ENCODE measurements at places on chromosomes 11 and 22. TPM values are rescaled to one million over a fixed set of nuclear protein-coding genes. Genes with fewer than 3 reads are reported as not detected.

- H3K4me3 ChIP-seq: peak overlapping the region; percentile 0
- no peak for DNase-seq
- H3K27ac ChIP-seq: no peak overlapping the region
- H3K36me3 ChIP-seq: no peaks in the 10 kb centered on the region
Observed at GRCh38 chr22:23223569-23224317, 43.4 kb downstream of the BCR start.

DNA sequence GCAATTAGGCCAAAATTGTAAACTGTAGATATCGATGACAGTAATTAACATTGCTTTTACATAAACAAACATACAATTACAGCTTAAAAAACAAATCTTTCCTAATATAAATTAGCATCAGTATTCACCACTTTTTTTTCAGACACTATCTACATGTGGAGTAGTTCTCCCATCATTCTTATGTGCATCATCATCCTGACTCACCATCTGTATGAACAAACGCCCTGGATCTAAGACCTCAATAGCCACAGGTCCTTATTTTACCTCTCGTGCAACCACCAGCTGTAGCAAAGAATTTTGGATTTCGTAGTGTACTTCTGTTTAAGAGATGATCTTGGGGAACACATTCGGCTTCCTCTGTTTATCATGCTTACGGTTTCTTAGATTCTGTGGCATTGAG, 551.9 kb upstream of the KIRREL3 start:
- H3K36me3 ChIP-seq: no peaks in the 10 kb centered on the region
- DNase-seq: no peak
- no peak overlapping the region for H3K27ac ChIP-seq
- H3K4me1 ChIP-seq: peaks cover 21% of the 10 kb centered on the region
- H3K4me3 ChIP-seq: no peak overlapping the region
- peaks cover 6% of the 10 kb centered on the region for H3K27me3 ChIP-seq

- DNase-seq: peak; percentile 90
- H3K4me1 ChIP-seq: peaks cover 2% of the 10 kb centered on the region
- H3K27ac ChIP-seq: no peak overlapping the region
- H3K27me3 ChIP-seq: peaks cover 2% of the 10 kb centered on the region
- no peaks in the 10 kb centered on the region for H3K36me3 ChIP-seq
Observed at GRCh38 chr22:44697423-44698141, 4.4 kb upstream of the PRR5 start.

Gene NAGA
- 13.0 TPM for total RNA-seq

GRCh38 chr11:24267014-24267413, 229.8 kb upstream of the LUZP2 start:
- no peak overlapping the region for H3K27ac ChIP-seq
- DNase-seq: peak; percentile 26
- H3K4me3 ChIP-seq: no peak overlapping the region
- no peaks in the 10 kb centered on the region for H3K27me3 ChIP-seq
- no peaks in the 10 kb centered on the region for H3K36me3 ChIP-seq
- H3K4me1 ChIP-seq: peaks cover 1% of the 10 kb centered on the region

Gene CNTN5
- total RNA-seq: 1.6 TPM

DNA sequence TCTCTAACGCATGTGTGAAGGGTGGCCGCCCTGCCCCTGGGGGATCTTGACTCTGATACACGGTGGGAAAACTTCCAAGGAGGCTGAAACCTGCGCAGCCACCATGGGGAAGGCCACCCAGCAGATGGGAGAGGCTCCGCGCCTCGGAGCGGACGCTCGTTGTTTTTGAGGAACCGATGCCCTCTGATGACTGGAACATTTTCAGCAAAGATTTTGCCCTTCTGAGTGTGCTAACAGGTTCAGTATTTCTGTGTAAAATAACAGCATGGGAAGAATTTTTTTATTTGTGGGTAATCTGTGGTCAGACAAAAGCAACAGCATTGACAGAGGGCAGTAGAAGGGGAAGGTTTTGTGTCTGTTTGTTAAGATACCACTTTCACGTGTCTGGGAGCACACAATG, 16.7 kb downstream of the MB start:
- H3K36me3 ChIP-seq: no peaks in the 10 kb centered on the region
- peaks cover 2% of the 10 kb centered on the region for H3K27me3 ChIP-seq
- peaks cover 8% of the 10 kb centered on the region for H3K4me1 ChIP-seq
- H3K27ac ChIP-seq: no peak overlapping the region

Gene LRRC75B
- total RNA-seq: 63.6 TPM

Measured in glutamatergic neuron (in vitro differentiated cells).